ENCODE measurements at places on chromosomes 3 and 15.

- no peak for DNase-seq
Measured at GRCh38 chr3:189508784-189509501, 122.2 kb upstream of the TP63 start.

GRCh38 chr15:77039848-77040247 is 31.1 kb downstream of the TSPAN3 start:
- DNase-seq = no peak

GRCh38 chr3:134807189-134807588 is 12.1 kb downstream of the EPHB1 start:
- DNase-seq = no peak

DNA sequence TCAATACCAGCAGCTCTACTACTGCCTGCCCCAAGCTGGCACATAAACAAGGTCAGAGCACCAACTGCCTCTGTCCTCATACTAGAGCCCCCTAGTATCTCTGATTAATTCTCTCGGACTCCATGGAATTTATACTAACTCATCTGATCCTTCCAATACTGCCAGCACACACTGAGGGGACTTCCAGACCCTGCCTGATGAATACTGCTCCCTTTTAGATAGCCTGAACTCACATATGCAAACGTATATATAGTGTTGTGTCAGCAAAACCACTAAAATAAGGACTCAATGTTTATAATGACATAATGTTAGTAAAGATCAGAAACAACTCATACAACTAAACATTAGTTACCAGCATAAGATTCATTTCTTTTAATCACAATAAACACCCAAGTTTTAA is 25.0 kb downstream of the CEP70 start:
- no peak for DNase-seq

- no peak for DNase-seq
Measured at GRCh38 chr3:4588466-4588865, 95.3 kb downstream of the ITPR1 start.

GRCh38 chr3:47227678-47228077 is 54.9 kb downstream of the KIF9 start:
- DNase-seq = no peak

DNA sequence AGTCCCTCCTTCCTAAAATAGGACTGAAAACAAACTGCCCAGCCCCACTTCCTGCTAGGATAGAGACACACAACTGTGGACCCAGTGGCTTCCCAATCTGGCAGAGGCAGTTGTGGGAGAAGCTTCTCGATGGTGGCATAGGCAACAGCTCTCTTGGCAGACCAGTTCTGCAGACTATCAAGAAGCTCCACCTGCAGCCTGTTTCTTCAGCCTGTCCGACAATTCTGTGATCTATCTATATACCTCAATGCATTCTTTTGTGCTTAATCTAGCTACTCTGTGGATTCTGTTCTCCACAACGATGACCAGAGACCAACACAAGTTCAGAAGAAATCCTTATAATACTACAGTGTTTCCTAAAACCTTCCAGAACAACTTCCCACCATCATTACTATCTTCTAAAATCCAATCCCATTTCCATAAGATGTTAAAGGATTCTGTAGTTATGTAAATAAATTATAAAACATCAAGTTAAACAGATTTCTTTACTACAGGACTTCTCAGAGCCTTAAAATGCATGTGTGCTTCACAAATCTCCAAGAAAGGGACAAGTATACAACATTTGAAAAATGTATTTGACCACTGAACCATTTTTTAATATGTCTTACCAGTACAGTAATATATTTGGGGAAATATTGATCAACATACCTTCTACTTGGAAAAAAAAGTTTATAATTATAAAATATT is 57.7 kb downstream of the IGF2BP2 start:
- no peak for DNase-seq

- no peak for DNase-seq
Measured at GRCh38 chr3:29949940-29950616, 656.3 kb upstream of the TGFBR2 start.

DNA sequence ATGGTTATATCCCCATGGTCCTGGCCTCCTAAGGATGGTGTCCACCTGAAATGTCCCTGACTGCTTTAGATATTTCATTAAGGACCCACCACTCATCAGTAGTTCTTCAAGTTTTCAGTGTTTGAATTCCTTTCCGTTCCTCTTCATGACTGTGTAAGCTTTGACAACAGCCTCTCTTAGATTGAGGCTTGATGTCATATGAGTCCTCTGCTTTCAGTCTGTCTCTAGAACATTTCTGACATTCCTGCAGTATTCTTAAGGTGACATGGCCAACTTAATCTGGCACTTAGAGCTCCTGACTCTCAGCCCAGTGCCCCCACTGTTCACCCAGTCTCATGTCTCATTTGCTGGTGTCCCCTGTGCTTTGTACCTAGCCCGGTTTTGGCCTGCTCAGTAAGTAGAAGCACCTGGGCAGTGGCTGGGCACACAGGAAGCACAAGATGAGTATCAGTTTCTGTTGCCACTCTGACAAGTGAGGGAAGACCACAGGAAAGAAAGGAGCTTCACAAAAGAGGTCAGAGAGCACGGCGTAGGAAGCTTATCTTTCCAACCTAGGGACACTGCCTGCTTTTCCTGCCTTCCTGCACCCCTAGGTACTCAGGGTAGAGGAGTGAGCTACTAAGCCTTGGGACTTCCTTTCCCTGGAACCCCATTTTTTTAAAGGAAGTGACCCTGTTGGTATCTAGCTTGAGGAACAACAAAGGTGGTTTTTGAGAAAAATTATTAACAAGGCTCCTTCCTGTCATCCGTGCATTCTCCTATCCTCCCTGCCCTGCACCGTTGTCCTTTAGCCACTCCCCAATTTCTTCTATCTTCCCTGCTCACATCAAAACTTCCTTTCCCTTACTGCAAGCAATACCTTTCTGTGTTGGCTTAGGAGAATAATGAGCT is 103.1 kb downstream of the KLHL25 start:
- DNase-seq = no peak

- DNase-seq = no peak
Measured at GRCh38 chr3:78791753-78792152, 976.0 kb downstream of the ROBO1 start.

- no peak for DNase-seq
Measured at GRCh38 chr3:196640297-196641018, 964 bp downstream of the NRROS start.

- DNase-seq = no peak
Measured at GRCh38 chr3:38360345-38360744, 13.8 kb downstream of the XYLB start.

- no peak for DNase-seq
Measured at GRCh38 chr3:192220915-192221314, 506.4 kb downstream of the FGF12 start.

- DNase-seq = no peak
Measured at GRCh38 chr3:15934389-15935195, 136.8 kb upstream of the ANKRD28 start.

DNA sequence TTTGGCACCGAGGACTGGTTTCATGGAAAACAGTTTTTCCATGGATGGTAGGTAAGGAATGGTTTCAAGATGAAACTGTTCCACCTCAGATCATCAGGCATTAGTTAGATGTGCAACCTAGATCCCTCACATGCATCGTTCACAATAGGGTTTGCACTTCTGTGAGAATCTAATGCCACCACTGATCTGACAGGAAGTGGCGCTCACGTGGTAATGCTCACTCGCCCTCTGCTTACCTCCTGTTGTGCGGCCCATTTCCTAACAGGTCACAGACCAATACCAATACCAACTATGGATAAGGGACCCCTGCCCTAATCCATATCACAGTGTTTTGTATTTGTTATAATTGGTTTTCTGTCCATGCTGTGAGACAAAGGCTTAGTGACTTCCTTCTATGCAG is 58.9 kb downstream of the SLMAP start:
- DNase-seq = peak; percentile 24

GRCh38 chr3:32868719-32869512 is 51.1 kb downstream of the TRIM71 start:
- DNase-seq = no peak

DNA sequence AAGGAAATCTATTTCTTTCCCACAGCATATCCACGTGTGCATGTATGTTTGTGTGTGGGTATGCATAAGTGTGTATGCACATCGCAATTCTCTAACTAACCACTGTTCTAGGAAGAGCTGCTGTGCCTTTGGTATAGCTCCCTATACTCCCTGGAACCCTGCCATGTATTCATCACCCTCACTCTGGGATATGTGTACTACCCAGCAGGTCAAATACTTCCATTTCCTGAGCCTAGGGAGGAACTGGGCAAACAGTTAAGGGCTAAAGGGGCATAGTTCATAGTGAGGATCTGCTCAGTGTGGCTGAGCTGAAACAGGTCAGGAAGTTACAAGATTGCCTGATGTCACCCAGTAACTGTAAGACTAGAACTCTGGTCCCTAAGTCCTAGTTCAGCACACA is 260.4 kb downstream of the RPLP1 start:
- DNase-seq = no peak

DNA sequence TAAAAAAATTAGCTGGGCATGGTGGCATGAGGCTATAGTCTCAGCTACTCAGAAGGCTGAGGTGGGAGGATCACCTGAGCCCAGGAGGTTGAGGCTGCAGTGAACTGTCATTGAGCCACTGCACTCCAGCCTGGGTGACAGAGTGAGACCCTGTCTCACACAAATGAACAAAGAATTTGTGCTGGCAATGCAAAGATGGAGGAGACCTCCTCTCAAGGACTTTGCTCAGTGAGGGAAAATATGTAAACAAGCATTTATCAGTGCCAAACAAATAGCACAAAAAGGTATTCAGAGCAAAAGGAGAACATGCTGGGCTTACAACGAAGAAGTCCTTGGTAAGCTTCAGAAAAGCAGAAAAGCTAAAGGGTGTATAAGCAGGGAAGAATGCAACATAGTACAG is 113.1 kb upstream of the UMPS start:
- no peak for DNase-seq

DNA sequence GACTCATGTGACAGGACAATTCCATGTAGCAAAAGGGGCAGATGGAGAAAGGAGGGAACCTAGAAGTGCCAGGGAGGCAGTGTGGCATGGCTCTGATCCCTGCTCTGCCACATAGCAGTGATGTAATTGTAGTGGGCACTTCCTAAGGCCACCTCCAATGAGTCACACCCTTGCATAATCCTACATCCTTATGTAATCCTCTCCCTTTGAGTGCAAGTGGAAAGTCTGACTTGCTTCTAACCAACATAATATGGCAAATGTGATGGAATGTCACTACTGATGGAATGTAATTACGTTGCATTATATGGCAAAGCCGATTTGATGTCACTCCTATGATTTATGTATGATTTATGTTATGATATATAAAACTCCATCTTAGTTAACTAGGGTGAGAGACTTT is 72.9 kb upstream of the ATP2C1 start:
- DNase-seq = no peak

DNA sequence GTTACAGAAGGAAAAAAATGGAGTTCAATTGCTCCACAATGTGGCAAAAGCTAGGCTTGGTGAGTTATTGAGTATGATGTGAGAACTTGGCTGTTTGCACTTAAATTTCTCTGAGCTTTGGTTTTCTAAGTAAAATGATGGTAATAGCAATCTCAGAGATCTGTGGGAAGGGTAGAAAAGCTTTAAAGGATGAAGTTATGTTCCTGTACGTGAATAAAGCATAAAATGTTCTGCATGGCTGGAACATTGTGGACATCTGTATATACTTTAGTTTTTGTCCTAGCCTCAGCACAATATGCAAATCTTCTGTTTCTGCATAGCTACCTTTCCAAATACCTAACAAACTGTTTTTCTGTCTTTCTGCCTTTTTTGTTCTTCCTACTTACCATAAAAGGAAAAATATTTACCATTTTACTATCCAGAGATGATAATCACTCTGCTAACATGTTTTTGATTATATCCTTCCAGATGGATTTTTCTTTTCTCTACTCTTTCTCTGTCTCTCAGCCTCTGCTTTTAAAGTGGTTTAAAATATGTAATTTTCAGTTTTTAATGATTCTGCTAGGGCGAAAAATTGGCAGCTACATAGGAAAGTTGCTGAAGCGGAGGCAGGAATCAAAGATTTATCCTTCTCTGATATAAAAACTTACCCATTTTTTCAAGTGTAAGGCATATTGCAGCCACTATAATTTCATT is 188.1 kb downstream of the FNDC3B start:
- DNase-seq = no peak

DNA sequence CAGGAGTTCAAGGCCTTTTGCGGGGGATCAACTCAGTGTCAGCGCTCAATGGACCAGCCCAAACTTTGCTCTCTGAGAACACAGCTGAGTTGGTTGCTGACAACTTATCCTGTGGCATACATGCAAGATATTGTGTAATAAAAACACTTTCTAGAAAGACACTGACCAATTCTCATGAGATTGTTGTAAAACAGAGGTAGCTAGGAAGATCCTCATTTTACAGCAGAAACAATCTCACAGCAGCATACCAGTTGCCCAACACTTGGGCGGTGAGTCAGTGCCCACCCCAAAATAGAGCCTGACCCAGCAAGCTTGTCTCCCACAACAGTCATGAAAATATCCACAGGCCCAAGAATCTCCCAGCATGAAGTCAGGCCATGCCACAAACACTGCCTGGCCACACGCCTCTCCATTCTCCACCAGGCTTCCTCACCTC is 18.2 kb downstream of the KLHL6 start:
- DNase-seq = no peak

DNA sequence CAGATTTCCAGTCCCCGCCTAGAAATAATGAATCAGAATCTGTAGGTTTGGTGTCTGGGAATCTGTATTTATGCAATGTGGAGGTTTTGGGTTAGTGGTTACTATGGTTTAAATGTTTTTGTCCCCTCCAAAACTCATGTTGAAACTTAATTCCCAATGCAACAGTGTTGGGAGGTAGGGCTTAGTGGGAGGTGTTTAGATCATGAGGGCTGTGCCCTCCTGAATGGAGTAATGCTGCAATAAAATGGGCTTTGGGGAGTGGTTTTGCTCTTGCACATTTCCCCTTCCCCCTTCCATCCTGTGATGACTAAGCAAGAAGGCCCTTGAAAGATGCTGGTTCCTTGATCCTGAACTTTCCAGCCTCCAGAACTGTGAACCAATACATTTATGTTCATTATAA is 9.2 kb upstream of the RFC4 start:
- DNase-seq = no peak

- DNase-seq = no peak
Measured at GRCh38 chr3:122826278-122826677, 31.4 kb downstream of the SLC49A4 start.

- no peak for DNase-seq
Measured at GRCh38 chr3:172193436-172193835, 154.1 kb downstream of the FNDC3B start.

- DNase-seq = no peak
Measured at GRCh38 chr15:42069025-42069424, 25.3 kb downstream of the PLA2G4D start.
